NCI-H1105 treated with DMSO at 0.1 percent for 48 hours (cell line): ENCODE measurements at places on chromosomes 4 and X.

DNA sequence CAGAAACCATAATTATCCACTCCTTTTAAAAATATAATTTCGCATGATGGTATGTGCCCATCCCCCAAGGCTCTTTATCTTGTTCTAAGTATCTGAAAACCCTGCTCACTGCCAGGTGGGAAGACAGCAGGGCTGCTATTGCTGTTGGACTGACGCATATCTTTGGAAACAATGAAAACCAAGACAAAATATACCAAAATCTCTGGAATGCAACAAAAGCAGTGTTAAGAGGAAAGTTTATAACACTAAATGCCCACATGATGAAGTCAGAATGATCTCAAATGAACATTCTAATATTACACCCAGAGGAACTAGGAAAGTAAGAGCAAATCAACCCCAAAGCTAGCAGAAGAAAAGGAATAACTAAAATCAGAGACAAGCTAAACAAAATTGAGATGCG is 162.0 kb downstream of the FAM47B start:
- DNase-seq = no peak

GRCh38 chrX:136028383-136028984 is 43.2 kb downstream of the SLC9A6 start:
- peak; percentile 26 for DNase-seq

GRCh38 chrX:27815209-27815608 is 7.4 kb downstream of the MAGEB10 start:
- DNase-seq = no peak

- no peak for DNase-seq
These were observed 268.8 kb downstream of the BCOR start for GRCh38 chrX:39828971-39829370.

DNA sequence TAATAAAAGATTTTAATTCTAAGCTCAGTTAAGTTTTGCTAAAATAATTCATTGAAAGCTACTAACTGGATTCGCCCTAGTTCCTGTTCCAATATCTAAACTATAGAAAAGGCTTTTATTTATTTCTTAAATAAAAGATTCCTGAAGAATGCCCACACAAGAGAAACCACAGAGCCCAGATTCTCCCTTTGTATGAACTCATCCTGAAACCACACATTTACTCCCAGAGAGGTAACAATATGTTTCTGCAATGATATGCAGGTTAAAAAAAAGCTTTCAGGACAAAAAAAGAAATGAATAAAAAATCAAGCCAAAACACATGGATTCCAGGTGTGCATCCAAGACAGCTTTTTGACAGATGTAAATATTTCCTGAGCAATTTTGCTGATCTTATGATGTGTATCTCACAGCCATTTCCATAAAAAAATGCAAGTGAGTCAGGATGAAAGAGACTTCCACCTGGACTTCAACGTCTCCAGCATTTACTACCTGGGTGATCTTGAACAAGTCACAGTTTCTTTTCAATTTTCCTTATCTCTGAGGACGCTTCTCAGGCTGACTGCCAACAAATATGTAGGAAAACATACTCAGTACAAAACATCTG is 234.4 kb upstream of the FAT1 start:
- DNase-seq = no peak

GRCh38 chr4:56937262-56937661 is 29.6 kb downstream of the REST start:
- DNase-seq = no peak

DNA sequence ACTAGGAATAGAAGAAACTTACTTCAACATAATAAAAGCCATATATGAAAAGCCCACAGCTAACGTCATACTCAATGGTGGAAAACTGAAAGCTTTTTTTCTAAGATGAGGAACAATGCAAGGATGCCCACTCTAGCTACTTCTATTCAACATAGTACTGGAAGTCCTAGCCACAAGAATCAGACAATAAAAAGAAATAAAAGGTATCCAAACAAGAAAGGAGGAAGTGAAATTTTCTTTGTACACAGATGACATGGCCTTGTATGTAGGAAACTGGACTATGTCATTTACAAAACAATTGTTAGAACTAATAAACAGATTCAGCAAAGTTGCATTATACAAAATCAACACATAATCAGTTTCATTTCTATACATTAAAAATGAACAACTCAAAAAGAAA is 25.5 kb upstream of the NXT2 start:
- no peak for DNase-seq

GRCh38 chr4:100938698-100939097 is 408.6 kb downstream of the PPP3CA start:
- DNase-seq = no peak

DNA sequence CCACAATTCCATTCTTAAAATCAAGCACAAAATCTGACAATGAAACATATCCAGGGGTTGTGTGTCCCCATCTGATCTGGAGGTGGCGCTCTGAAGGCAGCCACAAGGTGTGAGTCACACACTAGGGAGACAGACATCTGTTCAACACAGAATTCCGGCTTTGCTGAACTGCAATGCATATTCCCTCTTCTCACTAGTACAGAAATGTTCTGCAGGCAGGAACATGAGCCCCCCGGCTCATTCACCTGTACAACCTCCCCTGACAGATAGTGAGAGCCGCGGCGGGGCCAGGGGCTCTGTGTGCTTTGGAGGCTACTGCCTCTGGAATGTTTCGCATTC is 41.9 kb downstream of the WDR1 start:
- DNase-seq = no peak

DNA sequence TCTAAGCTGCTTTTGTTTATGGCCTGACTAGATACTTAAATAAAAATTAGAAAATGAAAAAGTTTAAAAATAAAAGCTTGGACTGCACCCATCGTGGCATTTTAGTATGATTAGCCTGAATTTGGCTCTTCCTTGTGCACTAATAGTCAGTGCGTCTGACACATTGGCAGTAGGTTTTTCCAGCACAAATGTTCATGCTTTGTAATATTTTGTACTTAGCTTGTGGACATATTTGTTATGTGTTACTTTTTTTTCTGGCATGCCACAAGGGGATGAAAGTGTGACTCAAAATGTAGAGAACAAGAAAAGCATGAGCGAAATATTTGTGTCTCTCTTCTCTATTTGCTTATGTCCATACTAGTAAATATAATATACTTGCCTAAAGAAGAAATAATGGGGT is 359.3 kb downstream of the ADGRL3 start:
- no peak for DNase-seq

DNA sequence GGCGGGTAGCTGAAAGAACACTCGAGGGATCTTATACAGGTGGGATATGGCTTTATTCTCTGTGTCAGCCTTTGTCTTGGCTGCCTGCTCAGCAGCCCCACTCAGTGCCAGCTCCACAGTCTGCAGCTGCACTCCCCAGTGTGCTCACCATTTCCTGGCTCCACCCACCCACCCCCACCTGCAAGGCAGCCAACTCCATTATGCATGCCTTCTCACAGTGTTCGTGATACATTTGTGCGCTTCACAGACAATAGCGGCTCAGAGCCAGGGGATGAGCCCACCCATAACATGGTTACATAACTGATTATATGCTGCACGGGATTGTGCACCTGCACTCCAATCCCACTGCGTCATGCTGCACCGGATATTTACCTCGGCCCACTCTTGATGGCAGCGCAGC is 8.8 kb upstream of the TMEM128 start:
- no peak for DNase-seq
